ENCODE measurements at places on chromosomes 2 and 18. TPM values are rescaled to one million over a fixed set of nuclear protein-coding genes. Genes with fewer than 3 reads are reported as not detected.

The NYAP2 gene
- not detected for total RNA-seq

The SOX11 gene
- 0.32 TPM for total RNA-seq

The TTN gene
- under 0.01 TPM for total RNA-seq

The IL1R1 gene
- total RNA-seq: 143 TPM

The CASP10 gene
- 3.1 TPM for total RNA-seq

The ACADL gene
- 0.16 TPM for total RNA-seq

The UPP2 gene
- not detected for total RNA-seq

The E2F6 gene
- total RNA-seq: 16.3 TPM

The OSBPL6 gene
- 5.5 TPM for total RNA-seq

The IL36RN gene
- not detected for total RNA-seq

The MAP3K19 gene
- total RNA-seq: not detected

The ONECUT2 gene
- total RNA-seq: under 0.01 TPM

The SERPINB5 gene
- 0.65 TPM for total RNA-seq

The CYP26B1 gene
- total RNA-seq: 10.2 TPM

The FTCDNL1 gene
- total RNA-seq: 0.73 TPM

The FHOD3 gene
- 23.5 TPM for total RNA-seq
